Posterior cingulate gyrus (tissue), 11 donors: ENCODE measurements at places on chromosomes 5 and 9.

- DNase-seq, result no peak
These were observed 4.7 kb upstream of the RASGEF1C start for GRCh38 chr5:180213657-180214207.

GRCh38 chr9:14441976-14442651, 128.2 kb upstream of the NFIB start:
- no peak for DNase-seq

- no peak for DNase-seq
These were observed 1.4 kb downstream of the SPINK1 start for GRCh38 chr5:147830035-147830434.

DNA sequence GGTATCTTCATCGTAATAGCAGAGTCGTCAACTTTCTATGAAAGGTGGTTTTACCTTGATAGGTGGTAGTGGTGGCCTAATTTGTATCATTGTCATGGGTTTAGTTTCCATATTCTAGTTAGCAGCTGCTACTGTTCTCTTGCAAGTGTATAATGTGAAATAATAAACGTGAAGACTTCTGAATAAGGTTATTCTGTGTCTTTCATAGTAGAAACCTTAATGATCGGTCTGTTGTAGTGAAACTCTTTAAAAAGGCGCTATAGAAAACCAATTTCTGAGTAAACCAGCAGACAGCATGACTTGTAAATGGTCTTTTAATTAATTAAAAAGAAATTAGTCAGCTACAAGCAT, 1.6 kb downstream of the SET start:
- DNase-seq, result no peak

GRCh38 chr5:181047921-181048320, 7.9 kb downstream of the BTNL9 start:
- DNase-seq, result peak; percentile 73

DNA sequence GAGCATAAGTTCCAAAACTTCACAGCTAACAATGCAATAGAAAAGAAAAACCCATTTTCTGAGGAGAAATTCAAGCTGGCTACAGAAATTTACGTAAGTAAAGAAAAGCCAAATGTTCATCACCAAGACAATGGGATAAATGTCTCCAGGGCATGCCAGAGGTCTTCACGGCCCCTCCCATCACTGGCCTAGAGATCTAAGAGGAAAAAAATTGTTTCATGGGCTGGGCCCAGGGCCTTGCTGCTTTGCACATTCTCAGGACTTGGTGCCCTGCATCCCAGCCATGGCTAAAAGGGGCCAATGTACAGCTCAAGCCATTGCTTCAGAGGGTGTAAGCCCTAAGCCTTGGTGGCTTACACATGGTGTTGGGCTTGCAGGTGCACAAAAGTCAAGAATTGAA, 443.6 kb downstream of the ELAVL2 start:
- no peak for DNase-seq

GRCh38 chr9:101138509-101138908, 110.0 kb downstream of the PLPPR1 start:
- no peak for DNase-seq

DNA sequence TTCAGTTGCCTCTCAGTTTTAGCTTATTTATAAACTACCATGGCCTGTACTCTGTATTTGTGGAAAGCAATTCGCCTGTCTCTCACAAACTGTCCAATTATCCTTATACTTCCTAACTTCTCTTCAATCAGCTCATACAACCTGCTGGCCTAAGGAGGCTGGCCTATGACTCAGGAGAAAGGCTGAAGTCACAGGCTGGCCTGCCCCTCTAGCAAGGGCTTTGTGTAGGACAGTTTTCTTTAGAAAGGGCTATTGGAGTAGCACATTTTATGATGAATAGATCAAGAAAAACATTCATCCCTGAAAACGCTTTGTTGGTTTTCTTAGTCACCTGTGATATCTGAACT, 988.7 kb upstream of the ARRDC3 start:
- no peak for DNase-seq

GRCh38 chr9:136552117-136552703, 6.4 kb upstream of the NOTCH1 start:
- DNase-seq, result no peak

- no peak for DNase-seq
These were observed 81.6 kb downstream of the ADAMTS16 start for GRCh38 chr5:5221724-5222123.

DNA sequence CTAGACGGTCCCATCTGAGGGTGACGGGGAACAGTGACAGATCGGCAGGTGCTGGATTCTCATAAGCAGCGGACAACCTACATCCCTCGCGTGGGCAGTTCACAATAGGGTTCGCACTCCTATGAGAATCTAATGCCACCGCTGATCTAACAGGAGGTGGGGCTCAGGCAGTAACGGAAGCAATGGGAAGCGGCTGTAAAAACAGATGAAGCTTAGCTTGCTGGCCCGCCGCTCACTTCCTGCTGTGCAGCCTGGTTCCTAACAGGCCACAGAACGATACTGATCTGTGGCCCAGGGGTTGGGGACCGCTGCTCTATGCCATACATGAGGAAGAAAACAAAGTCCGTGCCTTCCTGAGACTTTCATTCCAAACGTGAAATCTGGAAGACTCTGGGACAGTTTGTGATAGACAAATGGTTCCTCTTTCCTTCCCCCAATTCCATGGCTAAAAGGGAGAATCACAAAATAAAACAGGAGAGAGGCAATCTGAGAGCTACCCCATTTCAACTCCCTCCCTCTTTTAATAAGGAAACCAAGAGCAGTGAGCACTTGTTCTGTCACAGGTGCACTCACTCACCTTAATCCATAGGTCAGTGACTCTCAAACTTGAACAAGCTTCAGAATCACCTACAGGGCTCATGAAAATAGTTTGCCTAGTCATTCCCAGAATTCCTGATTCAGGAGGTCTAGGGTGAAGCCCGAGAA, 12.1 kb downstream of the PDCL start:
- no peak for DNase-seq

DNA sequence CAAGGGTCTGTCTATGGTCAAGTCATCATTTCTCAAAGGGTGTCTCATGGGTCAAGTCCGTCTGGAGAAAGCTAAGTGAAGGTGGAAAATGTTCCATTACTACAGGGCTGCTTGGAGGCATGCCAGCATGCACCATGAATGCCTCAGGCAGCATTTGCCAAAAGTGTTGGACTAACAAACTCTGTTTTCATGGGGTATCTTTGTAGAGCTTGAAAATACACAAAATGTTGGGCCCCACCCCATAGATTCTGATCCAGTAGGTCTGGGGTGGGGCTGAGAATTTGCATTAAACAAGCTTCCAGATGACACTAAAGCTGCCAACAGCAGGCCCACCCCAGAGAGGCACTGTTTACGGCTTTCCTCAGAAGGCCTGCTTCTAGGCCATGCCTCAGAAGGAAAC, 75.0 kb upstream of the FRRS1L start:
- no peak for DNase-seq

DNA sequence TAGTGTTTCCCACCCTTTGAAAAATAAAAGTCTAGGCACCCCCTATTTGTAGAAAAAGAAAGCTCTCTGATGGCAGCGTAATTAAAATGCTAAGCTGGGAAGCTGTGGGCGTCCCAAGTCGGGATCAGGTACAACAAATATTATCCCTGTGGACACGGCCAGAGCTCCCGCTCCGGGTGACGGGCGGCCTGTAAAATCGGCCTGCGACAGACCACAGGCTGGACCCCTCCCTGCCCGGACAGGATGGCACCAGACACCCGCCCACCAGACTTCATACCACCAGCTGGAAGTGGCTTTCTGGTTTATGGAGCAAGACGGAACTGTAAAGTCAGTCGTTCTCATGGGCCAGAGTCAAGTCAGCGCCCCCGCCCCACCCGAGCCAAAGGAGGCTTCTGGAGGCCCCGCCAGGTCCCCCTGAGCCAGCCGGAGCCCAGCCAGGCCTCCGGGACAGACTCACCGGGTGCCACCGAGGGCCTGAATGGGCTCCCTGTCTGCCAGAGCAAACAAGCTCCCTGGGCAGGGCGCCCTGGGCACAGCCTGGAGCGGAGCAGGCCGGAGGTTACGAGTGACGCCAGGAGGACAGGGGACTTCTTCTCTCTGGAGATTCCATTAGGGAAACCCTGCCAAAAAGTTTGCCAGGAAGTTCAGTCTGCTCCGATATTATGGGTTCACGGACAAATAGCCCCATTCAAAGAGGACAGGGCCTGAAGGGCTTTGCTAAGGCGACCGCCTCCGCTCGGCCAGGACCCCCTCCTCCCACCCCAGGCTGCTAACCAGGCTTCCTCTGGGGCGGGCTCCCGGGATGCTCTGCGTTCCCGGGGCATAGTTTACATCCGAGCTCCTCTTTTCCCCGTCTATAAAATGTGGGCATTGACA, 173.7 kb downstream of the ERCC6L2 start:
- peak; percentile 88 for DNase-seq

DNA sequence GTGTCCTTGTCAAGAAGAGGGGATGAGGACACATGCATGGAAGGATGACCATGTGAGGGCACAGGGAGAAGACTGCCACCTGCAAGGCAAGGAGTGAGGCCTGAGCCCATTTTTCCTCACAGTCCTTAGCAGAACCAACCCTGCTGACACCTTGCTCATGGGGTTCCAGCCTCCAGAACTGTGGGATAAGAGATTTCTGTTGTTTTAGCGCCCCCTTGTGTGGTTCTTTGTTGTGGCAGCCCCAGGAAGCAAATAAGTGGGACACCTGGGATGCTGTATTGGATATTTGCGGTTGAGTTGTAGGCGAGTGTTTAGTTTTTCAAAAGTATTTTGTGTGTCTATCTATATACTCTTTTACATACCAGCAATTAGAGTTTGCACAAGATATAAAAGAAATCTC, 206.4 kb downstream of the NXNL2 start:
- DNase-seq, result no peak

DNA sequence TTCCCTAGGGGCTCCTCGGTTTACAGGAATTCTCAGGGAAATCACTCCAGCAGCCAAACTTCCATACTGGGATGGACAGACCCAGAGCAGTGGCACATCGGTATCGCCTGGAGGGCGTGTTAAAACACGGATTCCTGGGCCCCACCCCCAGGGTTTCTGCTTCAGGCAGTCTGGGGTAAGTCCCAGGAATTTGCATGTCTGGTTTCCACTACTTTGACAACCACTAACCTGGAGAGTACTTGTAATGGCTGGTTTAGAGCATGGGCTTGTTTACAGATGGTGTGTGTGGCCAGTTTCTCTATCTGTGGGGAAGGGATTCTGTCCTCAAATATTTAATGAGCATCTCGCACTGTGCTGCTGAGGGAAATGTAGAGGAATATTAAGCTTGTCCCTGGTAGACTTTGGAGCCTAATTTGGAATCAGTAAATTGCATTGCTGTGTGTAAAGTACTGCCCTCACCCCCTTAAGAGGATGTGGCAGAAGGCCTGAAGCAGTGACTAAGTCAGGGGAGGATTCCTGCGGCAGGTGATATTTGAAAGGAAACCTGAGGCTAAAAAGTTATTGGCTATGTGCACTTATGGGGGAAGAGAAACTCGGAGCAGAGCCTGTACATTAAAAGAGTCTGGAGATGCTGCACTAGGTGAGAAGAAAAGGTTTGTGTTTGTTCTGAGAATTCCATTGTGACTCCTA, 18.6 kb upstream of the TJP2 start:
- DNase-seq, result no peak

DNA sequence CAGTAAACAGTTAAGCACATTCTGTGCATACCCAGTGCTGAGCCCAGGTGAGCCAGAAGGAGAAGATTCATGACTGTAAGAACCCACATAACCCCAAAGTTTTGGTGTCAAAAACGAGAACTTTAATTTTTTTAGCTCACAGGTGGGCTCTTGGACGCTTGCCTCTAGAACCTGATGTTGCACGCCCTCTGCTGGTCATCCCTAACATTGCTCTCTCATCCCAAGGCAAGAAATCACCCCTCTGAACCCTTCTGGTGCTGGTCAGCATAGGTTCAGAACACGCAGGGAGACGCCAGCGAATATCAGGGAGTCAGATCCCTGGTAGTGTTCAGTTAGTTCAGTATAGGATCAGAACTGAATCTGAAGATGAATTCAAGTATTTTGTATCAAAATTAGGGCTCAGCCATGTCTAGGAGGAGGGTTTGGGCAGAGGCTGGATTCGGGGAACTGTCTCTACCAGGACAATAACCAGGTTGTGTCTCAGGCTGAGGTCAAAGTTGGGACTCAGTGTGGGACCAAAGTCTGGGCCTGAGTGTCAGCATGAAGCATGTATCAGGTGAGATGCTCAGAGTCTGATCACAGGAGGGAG, 4.1 kb upstream of the DNAJB5 start:
- DNase-seq, result peak; percentile 70

GRCh38 chr9:134618163-134618832, 23.3 kb upstream of the COL5A1 start:
- DNase-seq, result peak; percentile 15

DNA sequence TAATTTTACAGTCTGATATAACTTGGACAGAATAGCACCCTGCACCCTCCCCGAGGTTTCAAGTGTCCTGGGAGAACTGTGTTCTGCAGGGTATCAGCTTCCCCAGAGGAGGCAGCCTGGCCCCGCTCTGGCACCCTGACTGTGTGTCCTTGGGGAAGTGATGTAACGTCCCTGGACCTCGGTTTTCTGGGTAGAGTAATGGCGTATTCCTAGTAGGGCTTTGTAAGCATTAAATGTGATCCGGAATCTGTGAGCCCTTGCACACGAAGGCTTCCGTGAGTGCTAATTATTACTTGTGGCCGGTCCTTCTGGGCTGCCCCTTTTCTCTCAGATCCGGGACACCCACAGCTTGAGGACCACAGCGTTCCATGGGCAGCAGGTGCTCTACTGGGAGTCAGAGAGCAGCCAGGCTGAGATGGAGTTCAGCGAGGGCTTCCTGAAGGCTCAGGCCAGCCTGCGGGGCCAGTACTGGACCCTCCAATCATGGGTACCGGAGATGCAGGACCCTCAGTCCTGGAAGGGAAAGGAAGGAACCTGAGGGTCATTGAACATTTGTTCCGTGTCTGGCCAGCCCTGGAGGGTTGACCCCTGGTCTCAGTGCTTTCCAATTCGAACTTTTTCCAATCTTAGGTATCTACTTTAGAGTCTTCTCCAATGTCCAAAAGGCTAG, 1.0 kb upstream of the CACFD1 start:
- no peak for DNase-seq

DNA sequence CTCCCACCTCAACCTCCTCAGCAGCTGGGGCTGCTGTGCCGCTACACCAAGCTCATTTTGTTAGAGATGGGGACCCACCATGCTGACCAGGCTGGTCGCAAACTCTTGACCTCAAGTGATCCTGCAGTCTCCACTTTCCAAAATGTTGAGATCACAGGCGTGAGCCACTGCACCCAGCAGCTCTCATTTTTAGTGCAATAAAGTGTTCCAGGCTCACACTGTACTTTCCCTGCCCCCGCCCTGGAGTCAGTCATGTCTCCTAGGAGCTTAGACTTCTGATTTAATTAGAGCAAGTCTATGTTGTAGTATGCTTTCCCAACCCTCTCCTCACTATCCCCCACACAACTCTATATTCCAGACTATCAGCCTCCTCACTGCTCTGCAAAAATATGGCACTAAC, 238.0 kb upstream of the ACTBL2 start:
- DNase-seq, result peak; percentile 11
